ENCODE measurements at places on chromosomes 5 and 9.

GRCh38 chr9:31034311-31034710, 1350.1 kb upstream of the ACO1 start:
- DNase-seq = no peak

GRCh38 chr5:170228762-170229435, 3.9 kb upstream of the C5orf58 start:
- no peak for DNase-seq

DNA sequence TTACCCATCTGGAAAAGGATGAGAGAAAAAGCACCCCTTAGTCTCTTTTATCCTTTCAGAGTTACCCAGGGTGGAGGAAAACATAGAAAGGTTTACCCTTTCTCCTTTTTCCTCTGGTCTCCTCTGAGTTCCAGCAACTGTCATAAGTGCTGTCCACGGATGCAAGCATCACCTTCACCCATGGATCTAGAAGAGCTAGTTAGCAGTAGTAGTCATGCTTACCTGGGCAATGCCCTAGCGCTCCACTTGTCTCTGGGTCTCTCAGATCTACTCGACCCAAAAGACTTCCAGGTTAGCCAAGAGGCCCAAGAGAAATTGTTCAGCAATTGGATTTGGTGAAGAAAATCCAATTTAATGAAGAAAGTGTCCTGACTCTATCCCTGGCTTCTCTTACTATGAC, 656.2 kb upstream of the PTPRD start:
- no peak for DNase-seq

GRCh38 chr5:153659039-153659736, 168.7 kb downstream of the GRIA1 start:
- DNase-seq = no peak

- no peak for DNase-seq
These were observed 177.6 kb upstream of the SMARCA2 start for GRCh38 chr9:1837453-1838084.

GRCh38 chr9:78666818-78667414, 370.0 kb downstream of the PSAT1 start:
- DNase-seq = no peak

GRCh38 chr9:120435091-120435490, 144.9 kb downstream of the CDK5RAP2 start:
- no peak for DNase-seq

DNA sequence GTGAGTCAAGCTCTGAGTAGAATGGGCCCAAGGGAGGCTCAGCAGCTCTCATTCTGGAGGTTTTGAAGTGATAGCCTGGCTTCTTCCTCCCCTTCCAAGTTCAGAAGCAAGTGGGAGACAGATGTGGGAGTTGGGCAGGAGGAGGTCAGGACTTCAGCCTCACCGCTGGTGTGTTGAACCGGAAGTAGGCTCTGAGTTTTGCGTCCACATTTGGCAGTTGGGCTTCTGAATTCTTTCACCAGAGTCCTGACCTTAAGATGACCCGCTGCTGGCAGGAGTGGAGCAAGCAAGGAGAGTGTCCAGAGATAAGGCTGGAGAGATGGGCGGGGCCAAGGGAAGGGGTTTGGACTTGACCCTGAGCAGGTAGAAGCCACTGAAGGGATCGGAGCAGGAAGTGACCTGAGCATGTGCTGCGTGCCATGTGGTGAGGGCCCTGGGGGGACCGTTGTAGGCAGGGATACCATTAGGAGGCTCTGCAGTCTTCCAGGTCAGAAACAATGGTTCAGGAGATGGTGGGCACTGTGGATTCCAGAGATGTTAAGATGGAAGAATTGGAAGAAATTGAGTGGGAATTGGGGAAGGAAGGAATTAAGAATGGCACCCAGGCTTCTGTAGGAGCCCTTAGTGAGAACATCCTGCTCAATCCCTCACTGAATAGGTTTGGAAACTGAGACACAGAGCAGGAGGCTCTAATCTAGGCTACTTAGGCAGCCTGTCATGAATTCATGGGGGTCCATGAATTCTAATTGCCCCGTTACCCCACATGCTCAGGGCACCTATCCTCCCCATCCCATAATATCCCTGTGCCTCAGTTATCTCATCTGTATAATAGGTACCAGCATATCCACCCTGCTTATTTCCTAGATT, 25.9 kb downstream of the GALNT12 start:
- no peak for DNase-seq

GRCh38 chr5:27130587-27130986, 92.2 kb upstream of the CDH9 start:
- DNase-seq = no peak

DNA sequence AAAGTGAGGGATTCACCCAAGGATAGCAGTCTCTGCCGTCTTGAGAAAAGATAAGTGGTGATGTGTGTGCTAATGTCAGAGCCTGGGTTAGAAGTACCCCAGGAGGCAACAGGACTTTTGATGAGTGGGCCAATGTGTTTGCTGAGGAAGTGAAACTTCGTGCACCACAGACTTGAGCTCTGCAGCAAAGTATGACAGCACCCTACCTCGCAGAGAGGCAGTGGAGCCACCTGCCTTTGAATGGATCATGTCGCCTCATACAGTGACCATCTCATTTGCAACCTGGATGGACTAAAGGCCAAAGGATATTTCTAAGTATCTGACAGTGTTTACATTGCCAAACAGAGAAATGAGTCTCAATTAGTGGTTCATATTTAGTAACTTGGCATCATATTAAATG, 593.9 kb upstream of the GRAMD2B start:
- DNase-seq = no peak

- DNase-seq = no peak
These were observed 4.1 kb downstream of the PRDM6 start for GRCh38 chr5:123093111-123093600.

GRCh38 chr5:76813982-76814562, 4.8 kb upstream of the F2RL1 start:
- DNase-seq = no peak

DNA sequence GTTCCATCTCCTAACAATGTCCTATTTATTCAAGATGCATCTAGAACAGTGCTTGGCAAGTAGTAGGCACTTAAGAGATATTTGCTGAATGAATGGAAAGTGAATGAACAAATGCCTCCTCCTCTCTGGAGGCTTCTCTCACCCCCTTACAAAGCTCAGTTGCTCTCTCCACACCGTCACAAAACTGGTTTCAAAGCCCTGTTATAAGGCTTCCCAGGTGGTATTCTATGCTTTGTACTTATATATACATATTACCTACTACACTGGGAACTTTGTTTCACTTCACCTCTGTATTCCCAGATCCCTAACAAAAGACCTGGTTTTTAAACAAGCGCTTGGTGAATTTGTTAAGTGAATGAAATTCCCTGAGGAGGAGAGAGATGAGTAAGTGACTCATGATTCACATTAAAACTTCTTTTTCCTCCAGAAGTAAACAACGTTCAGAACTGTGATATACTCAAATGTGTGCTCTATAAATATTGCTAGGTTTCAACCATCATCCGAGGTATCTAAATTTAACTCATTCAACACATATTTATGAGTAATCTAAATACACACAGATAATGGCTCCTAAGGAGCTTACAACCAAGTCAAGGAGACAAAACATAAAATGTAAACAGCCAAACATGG, 36.0 kb downstream of the DENND1A start:
- no peak for DNase-seq

- DNase-seq = no peak
These were observed 18.4 kb downstream of the GLRA1 start for GRCh38 chr5:151906246-151906645.

GRCh38 chr9:33506626-33507370, 17.3 kb upstream of the ANKRD18B start:
- no peak for DNase-seq

GRCh38 chr9:108703429-108703828, 152.4 kb downstream of the ACTL7B start:
- no peak for DNase-seq

DNA sequence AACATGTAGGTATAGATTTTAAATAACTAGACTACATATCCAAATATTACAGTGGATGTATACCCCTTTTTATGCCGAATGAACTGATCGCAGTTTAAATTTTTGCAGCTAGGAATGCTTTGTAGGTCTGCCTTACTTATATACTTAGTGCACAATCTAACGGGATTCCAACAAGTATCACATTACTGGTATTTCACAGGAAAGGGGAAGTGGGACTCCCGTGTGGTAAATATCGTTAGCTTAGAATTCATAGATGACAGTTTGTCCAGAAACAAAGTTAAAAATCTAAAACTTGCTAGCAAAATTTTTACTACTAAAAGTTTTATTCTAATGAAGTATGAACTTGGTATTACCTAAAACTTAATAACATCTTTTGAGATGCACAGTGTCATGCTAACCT, 193.5 kb upstream of the TLX3 start:
- DNase-seq = no peak

GRCh38 chr9:113454914-113455761, 8.4 kb upstream of the RGS3 start:
- no peak for DNase-seq

GRCh38 chr5:103111468-103111867, 8.5 kb downstream of the GIN1 start:
- DNase-seq = no peak

- no peak for DNase-seq
These were observed 254.6 kb downstream of the ASTN2 start for GRCh38 chr9:117160254-117160653.

DNA sequence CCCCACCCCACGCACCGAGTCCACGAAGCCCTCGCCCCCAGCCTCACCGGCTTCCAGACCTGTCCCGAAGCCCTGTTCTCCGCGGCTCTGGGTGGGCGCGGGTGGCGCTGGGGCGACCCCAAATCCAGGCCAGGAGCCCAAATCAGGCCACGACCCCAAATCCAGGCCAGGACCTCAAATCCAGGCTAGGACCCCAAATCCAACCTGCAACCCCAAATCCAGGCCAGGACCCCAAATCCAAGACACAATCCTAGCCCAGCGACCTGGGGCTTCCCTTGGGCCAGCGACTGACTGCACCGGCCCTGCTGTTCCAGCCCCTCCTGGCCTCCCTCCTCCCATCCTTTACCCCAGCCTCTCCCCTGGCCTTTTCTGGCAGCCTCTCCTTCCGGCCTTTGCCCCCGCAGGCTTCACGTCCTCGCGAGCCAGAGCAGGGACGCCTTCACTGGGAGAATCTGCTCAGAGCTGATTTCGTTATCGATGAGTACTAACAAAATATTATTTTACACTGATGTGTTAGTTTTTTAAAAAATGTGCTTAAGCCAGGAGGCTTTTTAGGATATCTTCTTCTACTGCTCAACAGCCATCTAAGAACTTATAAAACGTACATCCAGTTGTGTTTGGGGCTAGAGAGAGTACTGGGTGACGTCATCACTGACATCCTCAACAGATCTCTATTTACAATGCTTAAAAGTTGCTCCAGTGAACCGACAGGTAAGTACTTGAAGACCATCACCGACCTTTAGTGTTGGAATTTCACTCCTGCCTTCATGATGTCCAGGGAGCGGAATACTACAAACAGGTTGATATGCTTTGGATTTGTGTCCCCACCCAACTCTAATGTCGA, 34.7 kb downstream of the TRIP13 start:
- DNase-seq = no peak

- no peak for DNase-seq
These were observed 27.3 kb downstream of the PROP1 start for GRCh38 chr5:177968661-177969211.

DNA sequence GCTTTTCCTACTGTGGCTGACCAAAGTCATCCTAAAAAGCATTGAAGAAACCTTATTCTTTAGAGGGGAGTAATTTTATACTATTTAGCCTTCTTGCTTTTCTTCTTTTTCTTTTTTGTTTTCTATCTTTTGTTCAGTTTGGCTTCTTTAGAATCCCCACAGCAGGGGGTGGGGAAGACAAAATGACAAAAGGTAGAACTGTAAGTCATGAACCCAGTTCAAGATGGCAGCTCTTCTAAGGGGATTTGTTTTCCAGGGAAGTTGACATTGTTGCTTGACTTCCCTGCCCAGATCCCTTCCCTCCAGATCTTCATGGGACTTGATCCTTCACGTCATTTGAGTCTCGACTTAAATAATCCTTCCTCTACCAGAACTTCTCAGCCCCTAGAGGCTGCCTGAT, 692.4 kb upstream of the DMAC1 start:
- DNase-seq = no peak

DNA sequence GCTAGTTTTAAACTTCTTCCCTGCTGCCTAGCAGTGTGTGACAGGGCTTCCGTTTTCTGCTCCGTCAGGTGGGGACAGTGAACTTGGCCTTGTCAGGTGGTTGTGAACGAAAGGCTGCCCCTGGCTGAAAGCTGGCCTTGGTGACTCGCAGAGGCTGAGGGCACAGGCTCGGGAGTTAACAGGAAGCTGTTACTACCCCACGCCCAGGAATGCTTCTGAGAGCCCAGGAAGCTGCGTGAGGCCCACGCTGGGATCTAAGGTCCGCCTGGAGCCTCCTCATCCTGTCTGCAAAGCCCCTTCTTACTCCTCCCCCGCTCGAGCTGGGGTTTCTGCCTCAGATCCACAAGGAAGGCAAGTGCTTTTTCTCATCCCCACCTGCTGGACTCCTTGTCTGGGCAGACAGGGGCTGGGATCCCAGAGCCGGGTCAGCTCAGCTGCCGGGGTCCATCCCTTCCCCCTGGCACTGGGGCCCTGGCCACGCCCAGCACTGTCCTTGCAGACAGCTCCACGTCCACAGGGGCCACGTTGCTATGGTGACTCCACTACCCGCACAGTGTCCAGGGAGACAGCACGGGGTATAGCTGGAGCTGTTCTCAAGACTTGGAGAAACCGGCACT, 124.7 kb upstream of the TBC1D2 start:
- no peak for DNase-seq

DNA sequence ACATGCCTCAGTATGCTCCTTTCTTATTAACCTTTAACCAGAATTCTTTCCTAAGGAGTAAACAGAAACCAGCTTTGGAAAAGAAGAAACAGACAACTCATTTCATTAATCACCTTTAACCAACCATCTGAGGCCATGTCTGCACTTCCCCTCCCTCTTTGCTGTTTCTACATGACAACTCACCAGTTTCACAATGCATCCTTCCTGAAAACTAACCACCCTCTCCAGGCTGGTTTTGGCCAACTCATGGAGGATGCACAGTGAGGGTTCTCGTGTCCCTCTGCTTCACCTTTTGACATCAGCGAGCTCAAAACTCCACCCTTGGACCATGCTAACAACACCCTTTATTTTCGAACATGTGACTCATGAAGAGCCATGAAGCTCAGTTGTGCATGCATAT, 244.1 kb downstream of the ELAVL2 start:
- no peak for DNase-seq

DNA sequence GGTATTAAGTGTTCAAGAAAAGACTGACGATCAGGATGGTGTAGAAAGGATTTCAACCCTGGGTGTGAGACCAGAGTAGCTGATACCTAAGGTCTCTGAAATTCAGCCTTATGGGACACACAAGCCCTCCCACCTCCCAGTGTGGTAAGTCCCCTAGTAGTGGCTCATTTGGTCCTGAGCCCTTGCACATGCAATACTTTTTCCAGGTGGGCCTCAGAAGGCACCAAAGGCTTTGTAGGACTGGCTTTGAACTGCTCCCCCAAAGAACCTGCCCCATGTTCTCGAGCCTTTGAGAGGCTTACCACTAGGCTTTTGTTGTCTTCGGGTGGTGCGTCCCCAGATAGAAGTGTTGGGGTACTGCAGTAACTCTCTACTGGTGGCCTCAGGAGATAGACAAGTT, 803 bp downstream of the GARIN3 start:
- no peak for DNase-seq
